ENCODE measurements at places on chromosomes 7 and 10. TPM values are rescaled to one million over a fixed set of nuclear protein-coding genes. Genes with fewer than 3 reads are reported as not detected.

- no peak for DNase-seq
Measured at GRCh38 chr7:134179036-134180011, 52.2 kb downstream of the LRGUK start.

- DNase-seq, result no peak
Measured at GRCh38 chr10:58765910-58766309, 253.2 kb downstream of the BICC1 start.

- DNase-seq, result peak; percentile 71
Measured at GRCh38 chr7:88111140-88111743, 108.6 kb downstream of the SRI start.

The AKR1C1 gene
- polyA plus RNA-seq, result 11.2 TPM

DNA sequence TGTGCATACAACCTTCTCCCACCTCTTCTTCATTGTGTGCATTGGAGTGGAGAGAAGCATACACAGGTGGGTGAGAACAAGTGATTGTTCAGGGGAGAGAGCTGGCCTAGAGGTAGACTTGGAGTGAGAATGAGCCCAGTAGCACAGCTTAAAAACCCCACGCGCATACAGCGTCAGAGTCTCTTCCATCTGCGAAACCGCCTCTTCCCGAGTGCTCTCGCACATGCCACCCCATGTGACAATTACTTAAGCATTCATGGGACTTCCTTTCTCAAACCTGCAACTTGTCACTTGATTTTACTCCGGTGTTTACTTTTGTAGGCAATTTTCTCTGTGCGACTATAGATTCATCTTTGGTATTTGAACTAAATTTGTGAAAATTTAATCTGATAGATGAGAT lies 176.8 kb upstream of the AGK start:
- no peak for DNase-seq

- no peak for DNase-seq
Measured at GRCh38 chr10:130045091-130045652, 65.5 kb downstream of the C10orf143 start.

GRCh38 chr10:50396491-50397311 lies 145.4 kb upstream of the ASAH2 start:
- no peak for DNase-seq

The RBP3 gene
- polyA plus RNA-seq, result not detected

DNA sequence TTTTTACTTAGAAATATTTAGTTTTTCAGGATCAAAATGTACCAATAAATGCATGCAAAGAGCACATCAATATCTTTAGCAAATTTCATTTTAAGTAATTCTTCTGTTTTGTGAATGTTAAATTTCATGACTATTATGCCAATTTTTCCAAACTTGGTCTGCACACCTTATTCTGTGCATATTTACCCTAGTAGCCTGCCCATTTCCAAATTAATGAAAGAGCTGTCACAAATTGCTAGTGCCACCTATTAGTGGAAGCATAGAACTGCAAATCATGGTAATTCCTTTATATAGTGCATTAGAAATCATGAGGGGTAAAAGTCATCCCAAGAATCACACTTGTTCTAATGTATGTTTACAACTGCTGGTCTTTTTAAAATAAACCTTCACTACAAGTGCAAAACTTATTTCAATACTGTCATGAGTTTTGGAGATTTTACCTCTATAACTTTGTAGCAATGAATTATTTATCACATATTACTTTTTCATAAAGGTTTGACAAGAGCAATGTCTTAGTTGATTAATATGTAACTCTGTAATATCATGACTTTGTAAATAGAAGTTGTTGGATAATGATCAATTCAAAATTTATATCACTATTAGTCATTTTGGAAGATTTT lies 5.7 kb downstream of the SEMA3A start:
- peak; percentile 31 for DNase-seq

- DNase-seq, result no peak
Measured at GRCh38 chr7:69318794-69319193, 279.5 kb upstream of the AUTS2 start.

The SFMBT2 gene
- polyA plus RNA-seq, result 5.1 TPM

GRCh38 chr10:110786172-110786571 lies 85.6 kb upstream of the PDCD4 start:
- DNase-seq, result no peak

The WIPF3 gene
- polyA plus RNA-seq, result 1.2 TPM

The SHH gene
- polyA plus RNA-seq, result 16.0 TPM

The FGFBP3 gene
- 3.7 TPM for polyA plus RNA-seq

DNA sequence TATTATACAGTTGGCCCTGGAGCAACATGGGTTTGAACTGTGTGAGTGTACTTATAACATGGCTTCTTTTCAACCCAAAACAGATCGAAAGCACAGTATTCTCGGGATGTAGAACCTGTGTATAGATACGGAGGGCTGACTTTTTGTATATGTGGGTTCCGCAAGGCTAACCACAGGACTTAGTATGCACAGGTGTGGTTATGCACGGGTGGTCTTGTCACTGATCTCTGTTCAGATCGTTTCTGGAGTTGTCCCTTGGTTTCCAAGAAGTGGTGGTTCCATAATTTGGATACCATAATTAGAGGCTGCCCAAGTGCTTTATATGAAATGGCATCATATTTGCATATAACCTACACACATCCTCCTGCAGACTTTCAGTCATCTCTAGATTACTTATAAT lies 10.9 kb upstream of the BHLHA15 start:
- no peak for DNase-seq

- no peak for DNase-seq
Measured at GRCh38 chr10:93150990-93151547, 77.4 kb downstream of the CYP26A1 start.

The HSPA12A gene
- polyA plus RNA-seq, result 10.4 TPM

GRCh38 chr10:62131724-62132123 lies 136.9 kb downstream of the RTKN2 start:
- no peak for DNase-seq

GRCh38 chr7:51066405-51066882 lies 250.2 kb downstream of the COBL start:
- no peak for DNase-seq

DNA sequence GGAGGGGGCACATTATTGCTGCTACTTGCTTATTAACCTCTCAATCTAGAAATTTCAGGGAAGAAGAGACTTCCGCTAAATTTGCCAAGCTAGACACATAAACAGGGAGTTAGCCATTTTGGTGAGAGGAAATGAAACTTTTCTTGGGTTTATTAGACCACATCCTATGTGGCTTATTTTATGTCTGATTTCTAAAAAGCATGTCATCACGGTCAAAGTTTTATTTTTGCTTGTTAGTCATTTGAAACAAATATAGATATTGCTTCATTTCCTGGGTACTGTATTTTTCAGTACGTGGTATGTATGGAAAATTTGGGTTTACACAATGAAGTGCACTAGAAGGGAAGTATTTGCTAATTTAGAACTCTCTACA lies 144.1 kb downstream of the TCF7L2 start:
- no peak for DNase-seq

DNA sequence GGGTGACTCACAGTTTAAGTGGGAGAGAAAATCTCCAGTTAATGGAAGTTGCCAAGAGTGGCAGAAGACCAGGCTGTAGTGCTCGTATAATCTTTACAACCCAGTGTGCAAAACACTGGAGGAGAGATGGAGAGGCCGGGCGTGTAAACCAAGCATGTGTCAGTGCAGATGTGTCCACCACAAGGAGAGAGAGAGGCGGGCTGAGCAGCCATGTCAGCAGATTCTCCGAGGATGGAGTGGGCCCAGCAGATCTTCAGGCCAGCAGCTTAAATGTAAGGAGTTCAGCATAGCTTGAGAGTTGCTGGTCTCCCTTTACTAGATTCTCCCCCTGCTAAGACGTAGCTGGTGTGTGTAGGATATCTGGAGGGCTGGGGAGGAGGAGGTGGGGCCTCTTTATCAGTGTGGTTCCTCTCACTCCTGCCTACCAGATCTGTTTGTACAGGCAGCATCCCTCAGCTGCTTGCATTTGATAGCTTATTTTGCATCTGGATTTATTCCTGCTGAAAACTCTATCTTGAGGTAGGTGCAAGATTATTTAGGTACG lies 13.7 kb downstream of the BPGM start:
- DNase-seq, result no peak

- no peak for DNase-seq
Measured at GRCh38 chr7:33504266-33504665, 374.9 kb downstream of the BBS9 start.

- no peak for DNase-seq
Measured at GRCh38 chr10:69057951-69058297, 30.0 kb upstream of the SRGN start.

The HOXA1 gene
- polyA plus RNA-seq, result 2.3 TPM

DNA sequence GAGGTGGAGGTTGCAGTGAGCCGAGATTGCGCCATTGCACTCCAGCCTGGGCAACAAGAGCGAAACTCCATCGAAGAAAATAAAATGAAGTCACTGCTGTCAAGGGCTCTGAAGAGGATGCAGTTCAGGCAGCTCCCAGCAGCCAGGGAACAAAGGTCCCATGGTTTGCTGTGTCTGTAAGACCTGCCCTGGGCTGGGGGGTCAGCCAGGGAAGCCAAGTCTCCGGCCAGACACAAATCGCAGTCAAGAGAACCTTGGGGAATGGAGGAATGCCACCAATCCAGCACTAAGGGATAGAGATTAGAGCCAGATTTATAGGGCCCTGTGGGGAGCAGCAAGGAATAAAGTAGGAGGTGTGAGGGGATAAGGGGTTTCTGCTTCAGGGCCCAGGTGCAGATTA lies 28.9 kb upstream of the VSIR start:
- no peak for DNase-seq

The PFKFB3 gene
- 21.0 TPM for polyA plus RNA-seq

The VSTM2A gene
- polyA plus RNA-seq, result 0.06 TPM

DNA sequence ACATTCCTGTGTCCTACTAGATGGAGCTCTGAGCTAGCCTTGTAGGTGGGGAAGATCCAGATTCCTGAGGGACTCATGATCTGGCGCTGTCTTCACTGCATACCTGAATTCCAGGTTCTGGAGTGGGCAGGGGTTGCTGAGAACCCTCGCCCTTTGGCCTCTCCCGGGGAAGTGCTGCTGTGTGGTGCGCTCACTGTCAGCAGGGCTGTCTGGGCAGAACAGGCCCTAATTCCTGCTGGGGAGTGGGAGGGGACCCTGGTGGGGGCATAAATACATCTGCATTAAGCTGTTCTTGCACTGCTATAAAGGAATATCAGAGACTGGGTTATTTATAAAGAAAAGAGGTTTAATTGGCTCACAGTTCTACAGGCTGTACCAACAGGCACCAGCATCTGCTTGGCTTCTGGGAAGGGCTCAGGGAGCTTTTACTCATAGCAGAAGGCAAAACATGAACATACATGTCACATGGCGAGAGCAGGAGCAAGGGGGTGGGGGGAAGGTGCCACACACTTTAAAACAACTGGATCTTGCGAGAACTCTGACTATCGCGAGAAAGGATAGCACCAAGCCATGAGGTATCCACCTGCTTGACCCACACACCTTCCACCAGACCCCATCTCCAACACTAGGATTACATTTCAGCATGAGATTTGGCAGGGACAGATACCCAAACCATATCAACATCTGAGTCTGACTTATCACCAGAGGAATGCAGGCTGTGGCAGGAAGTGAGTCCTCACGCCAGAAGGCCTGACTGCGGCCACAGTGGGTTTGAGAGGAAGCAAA lies 115.0 kb downstream of the ADCY1 start:
- no peak for DNase-seq
